Fibroblast of the aortic adventitia (primary cell): ENCODE measurements at places on chromosomes 5 and 9. TPM values are rescaled to one million over a fixed set of nuclear protein-coding genes. Genes with fewer than 3 reads are reported as not detected.
A peak's percentile ranks its signal among the peaks of the same experiment; 100 is the strongest.

GRCh38 chr9:78707481-78707991 lies 410.6 kb downstream of the PSAT1 start:
- peak; percentile 43 for DNase-seq

- no peak for DNase-seq
Measured at GRCh38 chr5:87582149-87582548, 169.4 kb upstream of the CCNH start.

GRCh38 chr5:119290161-119290569 lies 65.7 kb upstream of the TNFAIP8 start:
- no peak for DNase-seq

DNA sequence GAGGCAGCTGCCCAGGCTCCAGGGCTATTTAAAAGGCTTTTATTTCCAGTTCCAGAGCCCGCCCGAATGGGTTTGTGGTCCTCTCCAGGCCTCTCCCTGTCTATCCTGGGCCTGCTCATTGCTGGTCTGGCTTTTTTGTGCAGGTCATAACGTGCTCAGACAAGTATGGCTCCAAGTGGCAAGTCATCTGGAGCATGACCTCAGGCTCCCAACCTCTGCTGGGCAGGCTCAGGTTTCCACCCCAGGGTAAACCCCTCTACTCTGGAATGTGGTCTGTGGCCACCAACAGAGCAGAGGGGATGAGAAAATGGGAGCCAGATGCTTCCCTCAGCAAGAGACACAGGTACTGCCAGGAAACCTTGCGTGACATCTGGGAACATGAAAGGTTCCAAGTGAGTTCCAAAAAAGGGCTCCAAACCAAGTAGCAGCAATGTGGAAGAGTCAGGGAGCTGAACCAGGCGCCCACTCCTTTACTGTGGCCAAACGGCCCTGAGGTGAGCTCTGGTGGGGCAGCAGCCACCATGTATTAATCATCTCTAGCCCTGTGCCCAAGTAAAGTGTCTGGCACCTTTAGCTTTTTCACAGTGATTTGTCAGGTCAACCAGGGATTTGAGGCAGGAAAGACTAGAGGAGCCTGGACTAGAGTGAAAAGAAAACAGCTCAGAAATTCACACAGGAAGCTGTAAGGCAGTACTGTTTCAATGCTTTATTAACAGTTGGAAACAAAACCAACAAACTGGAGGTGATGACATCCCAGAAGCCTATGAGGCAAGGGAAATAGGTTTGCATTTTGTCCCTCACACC lies 25.7 kb downstream of the PCDHGC5 start:
- peak; percentile 58 for DNase-seq

GRCh38 chr9:136339173-136339957 lies 12.0 kb downstream of the GPSM1 start:
- DNase-seq, result peak; percentile 69

- peak; percentile 37 for DNase-seq
Measured at GRCh38 chr5:126881821-126882600, 105.1 kb downstream of the LMNB1 start.

DNA sequence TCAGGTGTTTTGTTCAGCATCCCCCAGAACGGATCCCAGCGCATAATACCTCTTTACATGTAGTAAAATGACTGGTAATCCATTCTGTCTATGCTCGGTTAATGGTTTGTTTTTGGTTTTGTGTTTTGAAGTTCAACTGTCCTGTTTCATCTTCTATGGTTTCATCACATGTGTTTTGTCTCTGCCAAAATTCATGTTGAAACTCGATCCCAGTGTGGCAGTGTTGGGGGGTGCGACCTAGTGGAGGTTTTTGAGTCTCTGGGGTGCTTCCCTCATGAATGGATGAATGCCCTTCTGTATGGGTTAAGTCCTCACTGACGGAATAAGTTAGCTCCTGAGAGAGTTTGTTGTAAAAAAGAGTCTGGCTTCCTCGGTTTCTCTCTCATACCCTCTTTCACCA lies 317.4 kb downstream of the KDM4C start:
- no peak for DNase-seq

DNA sequence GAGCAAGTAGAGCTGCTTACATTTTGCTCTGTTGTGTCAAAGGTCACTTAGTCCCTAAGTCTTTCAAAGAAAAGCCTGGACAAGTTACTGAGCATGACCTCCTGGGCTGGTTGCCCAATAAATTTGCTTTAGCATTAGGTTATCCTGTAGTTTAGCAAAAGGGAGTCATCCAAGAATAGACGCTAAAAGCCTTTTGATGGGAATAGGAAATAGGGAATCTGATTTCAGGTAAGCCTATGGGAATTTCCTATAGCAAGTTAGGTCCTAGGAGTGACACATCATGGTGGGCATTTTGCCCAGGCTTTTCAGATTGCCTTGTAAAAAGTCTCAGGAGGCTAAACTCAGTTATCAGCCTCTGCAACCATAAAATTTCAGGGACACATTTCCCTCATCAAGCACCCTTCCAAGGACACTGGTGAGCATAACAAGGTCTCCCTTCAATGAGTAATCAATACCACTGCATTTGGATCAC lies 67.6 kb upstream of the RANBP3L start:
- DNase-seq, result no peak

GRCh38 chr5:74382987-74383593 lies 257.4 kb downstream of the ENC1 start:
- DNase-seq, result peak; percentile 95

- DNase-seq, result no peak
Measured at GRCh38 chr5:6827526-6828219, 114.4 kb downstream of the TENT4A start.

- DNase-seq, result no peak
Measured at GRCh38 chr5:140205216-140205615, 30.2 kb downstream of the CYSTM1 start.

DNA sequence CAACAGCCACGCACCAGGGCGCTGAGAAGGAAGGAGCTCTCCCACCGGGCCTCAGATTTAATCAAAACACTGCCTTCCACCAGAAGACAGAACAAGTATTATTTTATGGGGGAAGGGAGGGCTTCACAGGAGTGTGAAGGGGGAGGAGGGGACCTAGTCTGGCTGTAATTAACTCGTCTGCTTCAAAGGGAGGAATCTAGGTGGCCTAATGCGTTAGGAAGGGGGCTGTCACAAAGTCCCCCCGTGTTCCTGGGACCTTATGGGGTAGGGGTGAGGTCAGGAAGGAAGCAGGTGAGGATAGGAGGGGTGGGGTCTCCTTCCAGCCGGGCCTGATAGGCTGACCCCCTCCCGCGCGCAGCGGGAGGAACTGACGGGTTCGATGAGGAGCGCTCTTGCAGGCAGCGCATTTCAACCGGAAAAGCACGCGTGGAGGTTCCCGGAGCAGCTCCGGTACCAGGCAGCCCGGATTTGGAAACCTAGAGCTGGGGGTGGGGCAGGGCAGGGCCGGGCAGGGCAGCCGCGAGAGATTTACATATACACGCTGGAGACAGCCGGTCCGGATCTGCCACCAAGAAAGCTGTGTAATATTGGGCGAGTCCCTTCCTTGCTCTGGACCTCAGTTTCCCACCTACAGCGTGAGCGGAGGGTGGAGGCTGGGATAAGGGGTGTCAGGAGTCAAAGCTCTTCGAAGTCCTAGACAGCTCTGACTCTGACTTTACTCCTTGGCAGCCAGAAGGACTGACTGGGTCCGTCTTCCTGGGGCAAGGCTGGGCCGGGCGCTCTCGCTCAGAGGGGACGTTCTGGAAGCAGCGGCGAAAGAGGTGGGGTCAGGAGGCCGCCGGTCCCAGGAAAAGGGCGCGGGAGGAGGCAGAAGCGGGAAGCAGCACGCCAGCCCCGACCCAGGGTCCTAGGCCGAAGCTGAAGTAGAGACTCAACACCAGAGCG lies 1.8 kb downstream of the SHB start:
- DNase-seq, result peak; percentile 45

DNA sequence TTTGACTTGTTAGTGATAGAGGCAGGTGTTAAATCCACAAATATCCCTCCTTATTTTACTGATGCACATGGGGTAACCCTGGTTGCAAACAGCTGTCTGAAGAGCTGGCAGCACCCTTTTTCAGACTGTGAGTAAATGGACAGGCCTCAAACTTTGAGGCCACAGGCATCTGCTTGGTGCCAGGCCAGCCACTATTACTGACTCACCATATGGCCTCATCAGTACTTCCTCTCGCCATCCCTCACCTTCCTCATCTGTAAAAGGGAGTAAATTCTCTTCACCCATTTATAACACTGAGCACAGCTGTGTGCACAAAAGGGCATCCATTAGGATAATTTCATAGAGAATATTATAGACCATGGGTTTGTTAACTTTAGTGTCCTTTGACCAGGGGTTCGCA lies 11.9 kb upstream of the TNIP1 start:
- DNase-seq, result peak; percentile 59

- DNase-seq, result peak; percentile 85
Measured at GRCh38 chr9:115057559-115057958, 60.4 kb downstream of the TNC start.

DNA sequence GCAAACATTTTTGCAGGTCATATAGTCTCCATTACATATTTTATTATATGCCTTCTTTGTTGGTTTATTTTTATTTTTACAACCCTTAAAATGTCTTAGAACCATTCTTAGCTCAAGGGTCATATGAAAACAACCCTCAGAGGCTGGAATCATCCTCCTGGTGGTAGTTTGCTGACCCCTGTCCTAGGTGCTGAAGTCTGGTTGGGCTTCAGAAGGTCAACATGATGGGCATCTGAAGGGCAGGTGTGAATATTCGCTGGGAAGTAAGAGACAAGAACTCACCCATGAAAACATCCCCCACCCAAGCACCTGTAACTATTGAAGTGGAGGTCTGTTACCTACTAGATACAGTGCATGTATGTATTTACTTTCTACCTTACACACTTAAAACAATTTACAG lies 75.4 kb downstream of the OSMR start:
- DNase-seq, result no peak

- DNase-seq, result peak; percentile 40
Measured at GRCh38 chr9:134066526-134066912, 1.3 kb downstream of the BRD3 start.

DNA sequence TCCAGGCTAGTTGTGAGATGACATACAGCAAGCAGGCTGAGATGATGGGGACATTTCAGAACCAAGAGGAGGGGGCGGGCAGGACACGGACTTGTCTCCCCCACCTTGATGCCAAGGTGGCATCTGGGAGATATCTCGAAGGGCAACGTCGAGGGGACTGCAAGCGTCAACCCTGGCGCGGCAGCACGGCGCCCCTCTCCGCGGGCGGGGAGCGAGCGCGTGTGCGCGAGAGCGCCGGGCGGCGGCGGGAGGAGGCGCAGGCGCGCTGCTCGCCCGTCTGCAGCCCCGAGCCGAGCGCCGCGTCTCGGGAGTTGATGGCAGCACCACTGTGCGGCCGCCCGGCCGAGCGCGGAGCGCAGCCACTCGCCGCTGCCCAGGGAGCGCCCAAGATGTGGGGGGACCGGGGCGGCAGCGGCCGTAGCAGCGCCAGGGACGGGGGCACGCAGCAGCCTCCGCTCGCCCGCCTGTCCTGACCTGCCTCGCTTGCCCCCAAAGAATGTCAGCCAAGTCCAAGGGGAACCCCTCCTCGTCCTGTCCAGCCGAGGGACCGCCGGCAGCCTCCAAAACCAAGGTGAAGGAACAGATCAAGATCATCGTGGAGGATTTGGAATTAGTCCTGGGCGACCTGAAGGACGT lies at the start of gene PRR16:
Gene PRR16, plus strand, starts transcription at position 310 of the 636 bp plus-strand sequence.
- DNase-seq, result peak; percentile 64

DNA sequence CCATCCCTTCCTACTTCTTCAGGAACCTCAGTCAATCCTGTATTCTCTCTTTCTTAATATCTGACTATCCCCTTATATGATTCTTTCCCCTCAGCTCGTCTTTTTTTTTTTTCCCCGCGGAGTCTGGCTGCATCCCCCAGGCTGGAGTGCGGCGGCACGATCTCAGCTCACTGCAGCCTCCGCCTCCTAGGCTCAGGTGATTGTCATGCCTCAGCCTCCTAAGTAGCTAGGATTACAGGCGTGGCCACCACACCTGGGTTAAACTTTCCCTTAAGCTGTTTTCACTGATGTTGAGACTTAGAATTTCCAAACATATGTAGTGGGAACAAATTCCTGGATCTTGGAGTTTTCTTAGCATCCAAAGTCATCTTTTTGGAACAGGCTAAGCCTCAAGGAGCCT lies 13.3 kb upstream of the RUSC2 start:
- no peak for DNase-seq

- peak; percentile 69 for DNase-seq
Measured at GRCh38 chr5:95673081-95673480, 9.7 kb downstream of the SPATA9 start.

GRCh38 chr5:68873198-68873597 lies 220.6 kb upstream of the SLC30A5 start:
- DNase-seq, result no peak

DNA sequence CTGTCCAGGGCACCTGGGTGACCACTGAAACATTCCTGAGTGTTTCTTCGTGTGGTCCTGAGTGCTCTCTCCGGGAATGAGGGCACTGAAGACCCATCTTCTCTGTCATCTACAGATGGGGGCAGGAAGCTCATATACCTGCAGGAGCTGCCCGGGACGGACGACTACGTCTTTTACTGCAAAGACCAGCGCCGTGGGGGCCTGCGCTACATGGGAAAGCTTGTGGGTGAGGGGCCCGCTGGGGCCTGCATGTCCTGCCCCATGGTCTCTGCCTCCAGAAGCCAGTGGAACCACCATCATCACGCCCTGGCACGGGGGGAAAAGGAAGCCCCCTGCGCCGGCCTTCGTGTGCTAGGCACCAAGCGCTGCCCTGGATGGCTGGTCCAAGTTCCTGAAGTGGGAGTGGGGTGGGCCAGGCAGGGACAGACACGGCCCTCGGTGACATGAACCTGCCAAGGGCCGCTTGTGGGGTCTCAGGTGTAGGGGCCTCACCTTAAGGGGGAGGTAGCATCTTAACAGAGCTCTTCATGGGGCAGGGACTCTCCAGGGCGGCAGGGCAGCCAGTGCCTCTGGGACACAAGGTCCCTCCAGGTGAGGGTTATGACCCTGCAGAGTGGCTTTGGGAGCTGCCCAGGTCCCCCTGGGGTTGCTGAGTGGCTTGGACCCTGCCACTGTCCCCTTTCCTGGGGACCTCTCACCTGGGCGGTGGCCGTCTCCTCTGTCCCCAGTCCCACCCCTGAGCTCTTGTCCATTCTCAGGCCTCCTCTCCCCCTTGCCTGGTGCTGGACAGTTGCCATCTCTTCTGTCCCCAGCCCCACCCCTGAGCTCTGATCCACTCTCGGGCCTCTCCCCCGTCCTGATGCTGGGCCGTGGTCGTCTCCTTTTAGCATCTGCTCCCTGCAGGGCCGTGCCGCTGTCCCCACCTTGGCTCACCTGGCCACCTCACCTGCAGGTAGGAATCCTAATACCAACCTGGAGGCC lies 2.1 kb downstream of the OBP2A start:
- no peak for DNase-seq

GRCh38 chr9:87108661-87109060 lies 161.4 kb upstream of the GAS1 start:
- no peak for DNase-seq

Gene IFNA2
- not detected in 2 replicates for total RNA-seq

Gene TMEM174
- total RNA-seq, result not detected in 2 replicates

Gene DMGDH
- total RNA-seq, result 4.2 and 7.3 TPM in 2 replicates

Gene MLLT3
- total RNA-seq, result 4.3 and 19.8 TPM in 2 replicates

Gene PLAC8L1
- 0.98 TPM in 1 of 2 replicates, not detected in the other for total RNA-seq

Gene ARHGAP26
- 9.0 and 15.2 TPM in 2 replicates for total RNA-seq

Gene BTNL9
- not detected in 2 replicates for total RNA-seq

Gene PITX1
- total RNA-seq, result 1.5 TPM in 1 of 2 replicates, not detected in the other

Gene TAF11L13
- total RNA-seq, result not detected in 2 replicates

Gene ADGRV1
- total RNA-seq, result 0.18 and 0.25 TPM in 2 replicates

Gene PCDHA9
- under 0.01 and 0.49 TPM in 2 replicates for total RNA-seq

Gene PRDM9
- not detected in 2 replicates for total RNA-seq

Gene OLFM1
- total RNA-seq, result 0.81 and 1.5 TPM in 2 replicates

Gene SPATA31C1
- not detected in 2 replicates for total RNA-seq

Gene ROR2
- 13.0 and 26.5 TPM in 2 replicates for total RNA-seq

Gene C6
- total RNA-seq, result 0.27 and 3.4 TPM in 2 replicates

Gene SCGB3A2
- total RNA-seq, result not detected in 2 replicates

Gene ZSWIM6
- 3.1 and 6.9 TPM in 2 replicates for total RNA-seq
